ENCODE measurements at places on chromosomes 1 and 21.

DNA sequence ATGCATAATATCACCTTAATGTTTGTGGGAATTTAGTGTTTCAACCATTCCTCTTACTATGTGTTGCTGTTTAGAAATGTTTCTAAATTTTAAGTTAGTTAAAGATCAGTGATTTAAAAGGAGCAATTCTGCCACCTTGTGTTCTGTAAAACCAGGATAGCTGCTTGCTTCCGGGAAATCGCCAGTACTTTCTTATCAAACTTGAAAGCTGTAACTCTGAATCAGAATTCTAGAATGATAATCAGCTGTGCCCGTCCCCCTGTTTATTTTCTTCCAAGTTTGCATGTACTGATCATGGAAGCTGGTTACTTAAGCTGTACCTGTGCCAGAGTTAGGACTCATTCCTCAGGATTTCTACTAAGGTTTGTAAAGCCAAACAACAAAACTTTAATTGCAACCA lies 656.4 kb downstream of the LTN1 start:
- no peak for DNase-seq

DNA sequence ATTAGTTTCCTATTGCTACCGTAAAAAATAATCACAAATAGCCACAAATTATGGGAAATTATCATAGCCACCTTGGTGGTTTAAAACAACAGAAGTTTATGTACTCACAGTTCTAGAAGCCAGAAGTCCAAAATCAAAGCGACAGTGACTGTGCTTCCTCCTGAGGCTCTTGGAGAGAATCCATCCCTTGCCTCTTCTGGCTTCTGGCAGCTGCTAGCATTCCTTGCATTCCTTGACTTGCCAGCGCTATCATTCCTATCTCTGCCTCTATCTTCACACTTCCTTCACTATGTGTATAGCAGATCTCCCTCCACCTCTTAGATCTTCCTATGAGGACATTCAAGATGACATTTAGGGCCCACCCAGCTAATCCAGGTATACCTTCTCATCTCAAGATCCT lies 180.1 kb upstream of the USP25 start:
- DNase-seq, result no peak

DNA sequence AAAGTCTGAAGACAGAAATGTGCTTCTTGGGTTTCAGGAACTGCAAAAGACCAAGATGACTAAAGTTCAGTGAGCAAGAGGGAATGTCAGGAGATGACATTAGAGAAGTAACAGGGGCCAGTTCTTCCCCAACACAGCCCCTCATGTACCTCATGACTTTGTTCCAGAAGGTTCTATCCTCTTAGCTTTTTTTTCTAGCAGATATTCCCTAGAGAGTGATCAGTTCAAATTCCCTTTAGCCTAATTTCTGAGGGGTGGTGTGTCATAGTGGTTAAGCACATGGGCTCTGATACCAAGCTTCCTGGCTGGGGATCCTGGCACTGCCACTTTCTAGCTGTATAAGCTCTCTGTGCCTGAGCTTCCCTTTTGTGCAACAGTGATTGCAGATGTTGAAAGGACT lies 108.0 kb downstream of the LBR start:
- DNase-seq, result no peak

- DNase-seq, result no peak
These were observed 41.0 kb upstream of the RASAL2 start for GRCh38 chr1:178052650-178053461.

DNA sequence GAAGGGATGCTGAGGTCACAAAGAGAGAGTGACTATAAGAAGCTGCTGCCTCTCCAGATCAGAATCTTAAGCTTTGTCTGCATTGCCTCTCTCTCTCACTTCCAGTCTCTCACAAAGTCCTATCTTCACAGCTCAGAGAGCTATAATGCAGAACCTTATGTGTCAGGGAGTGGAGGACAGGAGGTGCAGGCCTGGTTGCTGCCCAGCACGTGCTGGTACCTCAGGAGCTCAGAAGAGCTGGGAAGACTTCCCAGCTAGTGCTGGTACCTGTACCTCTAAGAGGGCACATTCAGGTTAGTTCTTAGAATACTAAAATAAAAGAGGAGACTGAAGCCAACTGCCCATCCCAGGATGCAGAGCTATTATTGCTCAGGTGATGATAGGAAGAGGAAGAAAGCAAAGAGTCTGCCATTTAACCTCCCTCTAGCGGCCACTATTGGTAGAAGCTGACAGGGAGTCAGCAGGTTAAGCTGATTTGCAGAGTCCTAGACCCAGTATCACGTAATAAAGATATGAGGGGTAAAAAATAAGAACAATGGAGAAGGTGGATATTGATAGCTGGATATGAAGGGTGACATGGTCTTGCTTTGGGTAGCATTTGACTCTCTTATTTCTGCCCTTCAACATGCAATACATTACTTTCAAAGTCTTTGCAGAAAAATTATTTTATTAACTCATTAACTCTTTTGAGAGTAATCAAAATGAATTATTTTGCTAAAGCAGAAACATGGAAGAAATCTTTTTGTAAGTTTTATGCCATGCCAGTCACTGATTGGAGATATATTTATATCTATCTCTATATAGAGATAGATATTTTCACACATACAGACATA lies 138.1 kb upstream of the HMCN1 start:
- DNase-seq, result peak; percentile 45

- DNase-seq, result no peak
These were observed 143.6 kb upstream of the RAB4A start for GRCh38 chr1:229127301-229127700.

- DNase-seq, result no peak
These were observed 9.3 kb downstream of the PLA2G2A start for GRCh38 chr1:19969898-19970660.

DNA sequence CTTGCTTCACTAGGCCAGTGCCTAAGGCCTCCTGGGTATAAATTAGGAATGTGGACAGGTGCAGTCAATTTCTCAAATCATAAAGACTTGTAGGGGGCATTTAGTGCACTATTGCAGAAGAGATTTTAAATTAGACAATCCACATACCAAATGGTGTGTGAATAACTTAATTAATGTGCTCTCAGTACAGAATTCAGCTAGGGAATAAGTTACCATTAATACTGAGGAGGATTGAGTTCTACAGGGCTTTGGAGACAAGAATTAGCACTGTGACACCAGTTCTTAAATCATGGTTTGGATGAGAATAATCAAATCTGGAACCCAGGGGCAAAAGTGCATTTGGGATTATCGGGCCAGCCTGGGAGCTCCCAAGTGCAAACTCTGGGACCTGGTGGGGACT lies 1.7 kb downstream of the SYPL2 start:
- DNase-seq, result no peak

GRCh38 chr21:43925096-43925481 lies 60.1 kb downstream of the AGPAT3 start:
- DNase-seq, result no peak

DNA sequence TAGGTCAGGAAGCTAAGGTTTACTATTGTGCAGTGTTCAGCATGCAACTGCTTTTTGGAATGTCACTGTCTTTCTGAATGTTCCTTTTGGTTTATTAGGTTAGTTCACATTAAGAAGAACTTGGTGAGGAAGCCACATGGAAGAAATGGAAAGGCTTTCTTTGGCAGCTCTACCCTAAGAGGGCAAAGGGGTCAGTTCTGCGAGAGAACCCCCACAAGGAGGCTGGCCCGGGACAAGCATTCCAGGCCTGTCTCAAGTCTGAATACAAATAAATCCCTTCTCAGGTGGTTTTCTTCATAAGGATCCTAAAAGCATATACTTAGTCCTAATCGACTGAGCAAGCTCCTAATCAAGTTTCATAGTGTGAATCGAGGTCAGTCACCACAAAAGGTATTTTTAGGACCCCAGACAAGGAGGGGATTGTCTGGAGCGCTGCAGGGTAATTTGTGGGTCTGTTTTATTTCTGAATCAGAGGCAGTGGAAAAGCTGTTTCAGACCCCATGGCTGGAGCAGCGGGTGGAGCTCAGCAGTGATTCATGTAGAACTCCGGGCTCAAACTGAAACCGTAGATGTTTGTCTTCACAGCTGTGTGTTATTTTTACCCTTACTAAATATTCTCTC lies 63.3 kb downstream of the ERG start:
- no peak for DNase-seq

DNA sequence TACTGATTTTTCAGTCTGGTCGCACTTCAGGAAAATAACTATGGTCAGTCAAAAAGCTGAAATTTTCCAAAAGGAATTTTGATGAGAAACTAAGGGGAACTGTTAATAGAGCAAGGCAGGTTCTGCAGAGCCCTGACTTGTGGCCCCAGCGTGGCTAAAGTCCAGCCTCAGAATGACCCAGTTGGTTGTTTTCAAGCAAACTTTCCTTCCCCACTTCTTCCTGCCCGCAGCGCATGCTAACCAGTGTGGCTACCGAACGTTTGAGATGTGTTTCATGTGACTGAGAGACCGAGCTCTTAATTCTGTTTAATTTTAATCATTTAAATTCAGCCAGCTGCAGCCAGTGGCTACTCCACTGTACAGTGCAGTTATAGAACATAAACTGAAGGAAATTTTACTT lies 6.2 kb upstream of the IL10RB start:
- no peak for DNase-seq

- DNase-seq, result no peak
These were observed 20.3 kb downstream of the AJAP1 start for GRCh38 chr1:4674676-4675075.

DNA sequence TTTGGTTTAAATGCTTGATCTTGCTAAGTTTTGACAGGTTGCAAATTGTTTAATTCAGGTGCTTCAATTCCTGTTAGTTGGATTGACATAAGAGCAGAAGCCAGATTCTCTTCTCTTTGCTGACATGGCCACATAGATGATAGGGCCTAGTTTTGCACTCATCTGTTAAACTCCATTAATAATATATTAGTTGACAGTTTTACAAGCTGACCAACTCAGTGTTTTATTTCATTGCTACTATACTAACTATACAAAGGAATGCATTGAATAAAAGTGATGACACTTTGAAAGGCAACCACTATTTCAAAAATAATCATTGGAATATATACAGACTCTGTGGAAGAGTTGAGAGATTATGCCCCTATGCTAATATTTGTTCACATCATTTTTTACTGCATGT lies 255.6 kb upstream of the DPYD start:
- no peak for DNase-seq

DNA sequence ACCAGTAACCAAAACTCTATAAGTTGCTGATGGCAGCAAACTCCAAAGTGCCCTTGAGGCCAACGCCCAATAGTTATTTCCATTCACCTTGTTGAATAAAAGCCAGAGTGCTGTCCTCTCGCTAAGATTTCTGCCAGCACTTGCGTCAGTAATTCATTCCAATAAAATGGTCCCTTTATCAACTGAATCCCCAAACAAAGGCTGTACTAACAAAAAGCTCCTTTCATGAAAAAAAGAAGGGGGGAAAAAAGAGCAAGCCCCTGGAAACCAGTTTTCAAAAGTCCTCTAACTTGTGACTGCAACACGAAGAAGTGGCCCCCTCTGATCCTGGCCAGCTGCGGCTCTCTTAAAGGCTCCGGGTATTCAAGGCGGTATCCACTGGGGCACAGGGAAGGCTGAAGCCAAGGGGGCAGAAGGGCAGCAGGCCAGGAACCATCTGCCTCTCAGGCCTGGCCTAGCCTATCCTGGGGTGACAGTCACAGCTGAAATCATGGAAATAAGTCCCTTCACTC lies 55.8 kb upstream of the ZNF326 start:
- DNase-seq, result no peak

DNA sequence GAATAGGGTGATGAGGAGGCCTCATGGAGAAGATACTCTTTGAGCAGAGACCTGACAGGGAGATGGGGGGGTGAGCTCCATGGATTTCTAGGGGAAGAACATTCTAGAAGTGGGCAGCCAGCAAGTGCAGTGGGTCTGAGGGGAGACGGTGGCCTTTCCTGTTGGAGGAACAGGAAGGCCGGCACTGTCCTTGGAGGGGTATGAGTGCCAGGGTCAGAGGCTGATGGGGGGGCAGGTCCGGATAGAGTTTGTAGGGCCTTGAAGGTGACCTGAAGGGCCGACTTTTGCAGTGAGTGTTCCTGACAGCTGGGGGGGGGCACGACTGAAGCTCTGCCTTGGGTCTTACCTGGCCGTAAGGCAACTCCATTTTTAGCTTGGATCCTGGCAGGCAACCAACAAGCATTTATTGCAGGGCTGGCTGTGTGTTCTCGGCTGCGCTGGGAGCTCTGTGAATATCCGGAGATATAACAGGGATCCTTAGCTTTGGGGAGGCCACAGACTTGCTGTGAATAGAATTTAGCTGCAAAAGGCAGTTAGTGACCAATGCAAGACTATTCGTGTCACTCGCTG lies 130.6 kb downstream of the MRPS6 start:
- no peak for DNase-seq

- peak; percentile 90 for DNase-seq
These were observed at the start of gene COX20 for GRCh38 chr1:244835276-244836134. Gene COX20 (plus strand): TSS chr1:244835658. CDS start chr1:244835715, 57 bp downstream.

DNA sequence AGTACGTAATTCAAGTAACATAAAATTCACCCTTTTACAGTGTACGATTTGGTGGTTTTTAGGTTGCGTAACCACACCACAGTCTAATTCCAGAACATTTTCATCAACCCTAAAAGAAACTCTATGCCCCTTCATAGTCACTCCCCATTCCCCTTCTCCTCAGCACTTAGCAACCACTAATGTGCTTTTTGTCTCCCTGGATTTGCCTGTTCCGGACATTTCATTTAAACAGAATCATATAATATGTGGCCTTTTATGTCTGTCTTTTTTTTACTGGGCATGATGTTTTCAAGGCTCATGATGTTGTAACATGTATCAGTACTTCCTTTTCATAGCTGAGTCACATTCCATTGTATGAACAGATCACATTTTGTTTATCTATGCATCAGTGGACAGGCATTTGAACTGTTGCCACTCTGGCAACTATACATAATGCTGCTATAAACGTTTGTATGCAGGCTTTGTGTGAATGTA lies 20.8 kb downstream of the OBSCN start:
- DNase-seq, result no peak

GRCh38 chr1:203631946-203632345 lies 5.3 kb downstream of the ATP2B4 start:
- no peak for DNase-seq

- DNase-seq, result no peak
These were observed 46.2 kb downstream of the MAP3K7CL start for GRCh38 chr21:29176471-29177120.

- no peak for DNase-seq
These were observed 77.3 kb upstream of the ARID1A start for GRCh38 chr1:26618561-26618960.

GRCh38 chr1:59404796-59405195 lies 107.9 kb downstream of the FGGY start:
- no peak for DNase-seq
